Activated naive CD8-positive, alpha-beta T cell treated with anti-CD3 and anti-CD28 coated beads for 36 hours (primary cell): ENCODE measurements at places on chromosomes 5 and 9. TPM values are rescaled to one million over a fixed set of nuclear protein-coding genes. Genes with fewer than 3 reads are reported as not detected.

MOB3B gene
- total RNA-seq: 1.3 TPM

- DNase-seq: peak; percentile 89
- H3K4me1 ChIP-seq: peaks cover 74% of the 10 kb centered on the region
- peak overlapping the region; percentile 91 for H3K27ac ChIP-seq
Measured at GRCh38 chr5:180803181-180804128, 849 bp upstream of the MGAT1 start.

FBLL1 gene
- total RNA-seq: 0.19 TPM

PLPP6 gene
- 4.0 TPM for total RNA-seq

ADAMTS16 gene
- not detected for total RNA-seq

WDR55 gene
- total RNA-seq: 37.5 TPM

GRCh38 chr9:34451545-34451944, 6.8 kb downstream of the FAM219A start:
- DNase-seq: peak; percentile 18
- H3K27me3 ChIP-seq: no peaks in the 10 kb centered on the region
- H3K36me3 ChIP-seq: no peaks in the 10 kb centered on the region
- no peak overlapping the region for H3K4me3 ChIP-seq
- no peak overlapping the region for H3K27ac ChIP-seq

GRCh38 chr5:142364251-142365145, 39.7 kb upstream of the SPRY4 start:
- no peaks in the 10 kb centered on the region for H3K36me3 ChIP-seq
- peaks cover 5% of the 10 kb centered on the region for H3K27me3 ChIP-seq
- H3K4me3 ChIP-seq: no peak overlapping the region
- H3K27ac ChIP-seq: no peak overlapping the region
- no peak for DNase-seq

- H3K27ac ChIP-seq: no peak overlapping the region
- peaks cover 4% of the 10 kb centered on the region for H3K36me3 ChIP-seq
- H3K4me1 ChIP-seq: peaks cover 3% of the 10 kb centered on the region
- no peak for DNase-seq
- no peak overlapping the region for H3K4me3 ChIP-seq
- peaks cover 8% of the 10 kb centered on the region for H3K27me3 ChIP-seq
Measured at GRCh38 chr5:138841531-138841930, 33.6 kb downstream of the LRRTM2 start.

DNA sequence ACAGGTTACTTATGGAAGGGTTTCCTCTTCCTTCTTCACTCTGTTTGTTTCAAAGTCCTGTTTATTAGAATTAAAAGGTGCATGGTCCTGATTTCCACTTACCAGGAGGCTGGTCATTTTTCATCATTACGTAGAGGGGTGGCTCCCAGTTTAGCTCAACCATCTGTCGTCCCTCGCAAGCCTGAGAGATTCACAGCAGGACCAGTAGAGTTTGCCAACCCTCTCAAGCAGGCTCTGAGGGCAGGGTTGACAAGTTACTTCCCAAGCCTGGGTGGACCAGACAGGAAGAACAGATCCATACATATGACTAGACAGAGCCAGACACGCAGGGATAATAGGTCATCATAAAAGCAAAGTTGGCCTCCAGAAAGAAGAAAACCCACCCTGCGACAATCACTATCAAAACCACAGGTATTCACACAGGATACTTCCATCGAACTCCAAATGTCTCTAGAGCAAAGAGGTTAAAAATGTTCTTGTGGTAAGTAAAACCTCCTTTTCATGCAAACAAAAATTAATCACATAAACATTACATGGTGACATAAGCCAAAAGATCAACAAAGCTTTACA, 151.9 kb downstream of the ELAVL2 start:
- H3K27me3 ChIP-seq: no peaks in the 10 kb centered on the region
